T-cell (primary cell): ENCODE measurements at places on chromosomes 16 and 17.

GRCh38 chr17:71649941-71650350 lies 470.9 kb upstream of the SOX9 start:
- H3K27ac ChIP-seq, result no peak overlapping the region
- no peaks in the 10 kb centered on the region for H3K4me1 ChIP-seq
- H3K4me3 ChIP-seq, result no peak overlapping the region
- H3K27me3 ChIP-seq, result no peaks in the 10 kb centered on the region

- no peak overlapping the region for H3K27ac ChIP-seq
- H3K4me1 ChIP-seq, result peaks cover 7% of the 10 kb centered on the region
- no peak for DNase-seq
- H3K4me3 ChIP-seq, result no peak overlapping the region
- H3K27me3 ChIP-seq, result no peaks in the 10 kb centered on the region
These were observed 62.0 kb downstream of the GAS7 start for GRCh38 chr17:10136258-10136981.

DNA sequence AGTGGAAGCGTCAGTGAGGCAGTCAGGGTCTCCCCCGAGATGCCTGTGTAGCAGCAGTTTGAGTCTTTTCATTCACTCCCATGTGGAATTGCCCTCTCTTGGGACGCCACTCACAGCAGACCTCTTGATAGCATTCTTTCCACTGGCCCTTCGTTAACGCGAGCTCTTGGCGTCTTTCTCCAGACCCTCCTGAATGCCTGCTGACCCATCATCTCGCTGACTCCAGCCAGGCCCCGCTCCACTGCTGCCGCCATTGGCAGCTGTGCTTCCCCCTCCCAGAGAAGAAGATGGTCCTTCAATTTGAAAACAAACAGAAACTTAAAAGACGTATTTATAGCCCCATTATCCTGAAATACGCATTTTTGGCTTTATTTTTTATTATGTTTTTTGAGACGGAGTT lies 63.1 kb downstream of the SEC14L1 start:
- H3K4me1 ChIP-seq, result no peaks in the 10 kb centered on the region
- no peak overlapping the region for H3K27ac ChIP-seq
- DNase-seq, result no peak
- H3K36me3 ChIP-seq, result peaks cover 79% of the 10 kb centered on the region

DNA sequence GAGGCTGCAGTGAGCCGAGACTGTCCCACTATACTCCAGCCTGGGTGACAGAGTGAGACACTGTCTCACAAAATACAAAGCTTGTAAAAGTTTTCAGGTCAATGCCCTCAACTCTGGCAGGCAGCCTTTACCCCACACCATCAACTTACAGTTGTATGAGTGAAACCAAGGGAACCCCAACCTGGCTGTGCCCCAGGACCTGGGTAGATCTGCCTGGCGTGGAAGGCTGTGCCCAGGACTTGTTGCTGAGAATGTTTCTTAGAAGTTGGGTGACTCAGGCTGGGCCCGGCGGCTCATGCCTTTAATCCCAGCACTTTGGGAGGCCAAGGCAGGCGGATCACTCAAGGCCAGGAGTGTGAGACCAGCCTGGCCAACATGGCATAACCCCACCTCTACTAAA lies 7.8 kb downstream of the CES3 start:
- no peaks in the 10 kb centered on the region for H3K36me3 ChIP-seq
- DNase-seq, result no peak
- no peaks in the 10 kb centered on the region for H3K4me1 ChIP-seq
- no peak overlapping the region for H3K27ac ChIP-seq
- peaks cover 30% of the 10 kb centered on the region for H3K27me3 ChIP-seq

DNA sequence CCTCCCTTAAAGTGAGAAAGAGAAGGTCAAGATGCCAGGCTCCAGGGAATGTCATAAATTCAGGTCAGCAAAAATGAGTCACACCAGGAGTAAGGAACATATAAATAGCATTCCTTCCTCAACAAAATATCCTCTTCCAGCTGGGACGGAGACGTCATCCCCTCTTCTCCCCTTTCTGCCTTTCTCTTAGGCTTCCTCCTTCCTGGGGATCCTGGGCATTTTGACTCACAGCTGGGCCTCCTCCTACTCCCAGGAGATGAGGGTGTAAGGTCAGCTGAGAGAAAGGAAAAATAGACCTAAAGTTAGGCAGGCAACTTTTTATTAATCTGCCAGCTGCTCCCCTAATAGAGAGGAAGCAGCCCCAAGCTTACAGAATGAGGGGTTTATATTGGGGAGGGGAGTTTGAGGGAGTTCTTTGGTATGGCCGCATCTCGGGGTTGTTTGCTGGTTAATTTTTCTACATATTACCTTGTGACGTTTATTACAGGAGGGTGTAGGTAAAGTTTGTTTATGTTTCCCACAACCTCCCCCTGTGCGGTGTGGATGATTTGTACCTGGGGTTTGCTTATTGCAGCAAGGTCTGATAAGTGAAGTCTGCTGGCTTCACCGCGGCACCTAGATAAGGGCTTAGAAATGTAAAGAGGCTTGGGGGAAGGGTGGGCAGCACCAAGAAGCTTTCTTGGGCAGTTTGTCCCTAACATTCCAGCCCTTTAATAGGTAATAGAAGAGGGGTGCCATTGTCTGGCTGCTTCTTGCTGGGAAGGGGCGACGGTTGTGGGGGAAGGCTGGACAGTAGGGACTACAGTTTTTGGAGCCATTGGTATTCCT lies 7.1 kb upstream of the ZNF747 start:
- no peak overlapping the region for H3K27ac ChIP-seq
- H3K4me3 ChIP-seq, result no peak overlapping the region
- no peaks in the 10 kb centered on the region for H3K36me3 ChIP-seq
- DNase-seq, result no peak

- peaks cover 44% of the 10 kb centered on the region for H3K4me1 ChIP-seq
- no peaks in the 10 kb centered on the region for H3K36me3 ChIP-seq
- DNase-seq, result no peak
- H3K27me3 ChIP-seq, result peaks cover 8% of the 10 kb centered on the region
These were observed 5.3 kb upstream of the CBX8 start for GRCh38 chr17:79802039-79802735.

- H3K4me1 ChIP-seq, result no peaks in the 10 kb centered on the region
- no peak overlapping the region for H3K27ac ChIP-seq
- H3K27me3 ChIP-seq, result no peaks in the 10 kb centered on the region
- H3K4me3 ChIP-seq, result no peak overlapping the region
- no peak for DNase-seq
- H3K36me3 ChIP-seq, result no peaks in the 10 kb centered on the region
These were observed 12.2 kb upstream of the LONP2 start for GRCh38 chr16:48231727-48232492.

GRCh38 chr16:67917852-67918236 lies 13.8 kb downstream of the CTRL start:
- H3K27me3 ChIP-seq, result no peaks in the 10 kb centered on the region
- no peak overlapping the region for H3K4me3 ChIP-seq
- H3K27ac ChIP-seq, result no peak overlapping the region
- no peak for DNase-seq
- peaks cover 23% of the 10 kb centered on the region for H3K4me1 ChIP-seq

DNA sequence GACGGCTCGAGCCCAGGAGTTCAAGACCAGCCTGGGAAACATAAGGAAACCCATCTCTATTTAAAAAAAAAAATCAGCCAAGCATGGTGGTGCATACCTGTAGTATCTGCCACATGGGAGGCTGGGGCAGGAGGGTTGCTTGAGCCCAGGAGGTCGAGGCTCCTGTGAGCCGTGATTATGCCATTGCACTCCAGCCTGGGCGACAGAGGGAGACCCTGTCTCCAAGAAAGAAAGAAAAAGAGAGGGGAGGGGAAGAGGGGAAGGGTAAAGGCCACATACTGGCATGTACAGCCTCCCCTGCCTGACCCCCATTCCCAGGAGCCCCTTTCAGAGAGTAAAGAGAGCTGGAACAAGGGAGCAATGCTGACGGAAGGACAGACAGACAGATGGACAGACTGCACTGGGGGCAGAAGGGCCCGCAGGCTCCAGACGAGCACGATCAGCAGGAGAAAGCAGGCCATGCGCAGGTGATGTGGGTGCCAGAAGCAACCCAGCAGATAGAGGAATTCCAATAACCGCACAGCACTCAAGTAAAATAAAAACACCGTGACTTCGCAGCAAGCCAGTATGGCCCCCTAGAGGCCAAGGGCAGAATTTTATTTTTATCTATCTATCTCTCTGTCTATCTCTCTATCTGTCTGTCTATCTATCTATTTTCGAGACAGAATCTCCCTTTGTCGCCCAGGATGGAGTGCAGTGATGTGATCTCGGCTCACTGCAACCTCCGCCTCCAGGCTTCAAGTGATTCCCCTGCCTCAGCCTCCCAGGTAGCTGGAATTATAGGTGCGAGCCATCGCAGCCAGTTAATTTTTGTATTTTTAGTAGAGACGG lies 27.1 kb upstream of the SNN start:
- H3K4me3 ChIP-seq, result no peak overlapping the region
- H3K27me3 ChIP-seq, result no peaks in the 10 kb centered on the region
- H3K36me3 ChIP-seq, result no peaks in the 10 kb centered on the region
- no peak overlapping the region for H3K27ac ChIP-seq
- DNase-seq, result no peak

- H3K27ac ChIP-seq, result no peak overlapping the region
- DNase-seq, result no peak
- peaks cover 20% of the 10 kb centered on the region for H3K36me3 ChIP-seq
These were observed 11.2 kb downstream of the CBFB start for GRCh38 chr16:67040166-67040565.

DNA sequence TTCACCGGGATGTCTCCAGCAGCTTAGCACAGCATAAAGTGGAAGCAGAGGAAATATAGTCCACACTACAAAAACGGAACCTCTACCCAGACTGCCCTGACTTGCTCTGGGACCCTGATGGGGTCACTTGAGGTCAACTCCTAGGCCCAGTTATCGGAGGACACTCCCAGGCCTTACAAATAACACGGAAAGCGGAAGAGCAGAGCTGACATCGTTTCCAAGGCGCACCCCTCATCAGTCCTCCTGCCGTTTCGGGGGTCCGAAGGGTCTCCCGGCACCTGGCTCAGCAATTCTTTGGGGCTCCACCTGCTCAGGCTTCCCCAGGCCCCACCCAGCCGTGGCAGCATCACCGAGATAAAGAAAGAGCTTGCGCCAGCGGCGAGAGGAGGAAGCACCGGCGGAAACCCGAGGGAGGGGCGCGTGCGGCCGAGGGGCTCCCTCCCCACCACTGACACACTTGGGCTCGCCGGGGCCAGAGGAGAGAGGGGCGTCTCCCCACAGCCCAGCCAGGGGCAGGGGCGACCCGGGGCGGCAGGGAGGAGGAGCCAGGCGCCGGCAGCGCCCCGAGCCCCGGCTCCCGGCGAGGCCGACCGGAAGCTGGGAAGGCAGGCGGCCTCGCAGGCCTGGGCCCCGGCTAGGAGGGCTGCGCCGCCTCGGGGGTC lies 727 bp downstream of the CORO7 start:
- peak overlapping the region; percentile 95 for H3K27ac ChIP-seq
- DNase-seq, result peak; percentile 64
- H3K27me3 ChIP-seq, result no peaks in the 10 kb centered on the region
- peaks cover 28% of the 10 kb centered on the region for H3K36me3 ChIP-seq
- peak overlapping the region; percentile 68 for H3K4me3 ChIP-seq
- H3K4me1 ChIP-seq, result peaks cover 54% of the 10 kb centered on the region

DNA sequence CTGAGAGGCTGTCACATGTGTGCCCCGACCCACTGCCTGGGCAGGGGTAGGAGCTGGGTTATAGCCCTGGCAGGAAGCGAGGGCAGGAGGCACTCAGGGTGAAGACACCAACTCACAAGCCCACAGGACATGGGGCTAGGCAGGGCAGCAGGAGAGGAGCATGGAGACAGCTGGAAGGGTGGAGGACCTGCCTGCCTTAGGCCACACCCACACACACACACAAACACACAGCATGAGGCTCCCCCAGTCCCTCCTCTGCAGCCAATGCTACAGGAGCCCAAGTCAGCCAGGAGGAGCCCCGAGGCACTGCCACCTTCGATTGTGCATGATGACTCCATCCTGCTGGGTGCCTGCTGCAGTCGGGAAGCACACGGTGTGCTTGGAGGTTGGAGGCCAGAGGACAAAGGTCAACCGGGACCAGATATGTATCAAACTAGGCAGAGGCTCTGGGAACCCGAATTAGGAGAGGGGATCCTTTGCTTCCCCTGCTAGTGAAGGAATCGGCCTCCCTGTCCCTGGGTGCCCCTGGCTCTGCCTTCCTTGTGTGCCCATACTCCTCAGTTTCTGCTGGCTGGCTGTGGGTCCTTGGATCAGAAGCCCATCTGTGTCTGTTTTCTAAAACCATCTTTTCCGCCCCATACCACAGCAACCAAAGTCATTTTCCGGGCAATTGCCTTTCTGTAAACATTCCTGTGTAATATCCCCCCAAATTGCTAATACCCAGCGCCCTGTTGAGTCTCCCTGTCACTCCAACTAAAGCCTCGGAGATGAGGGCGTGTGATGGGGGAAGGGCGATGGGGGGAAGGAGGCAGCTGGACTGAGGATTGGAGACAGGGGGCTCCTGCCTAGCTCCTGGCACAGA lies 20.5 kb downstream of the SRCIN1 start:
- DNase-seq, result no peak
- no peaks in the 10 kb centered on the region for H3K27me3 ChIP-seq
- no peak overlapping the region for H3K27ac ChIP-seq

DNA sequence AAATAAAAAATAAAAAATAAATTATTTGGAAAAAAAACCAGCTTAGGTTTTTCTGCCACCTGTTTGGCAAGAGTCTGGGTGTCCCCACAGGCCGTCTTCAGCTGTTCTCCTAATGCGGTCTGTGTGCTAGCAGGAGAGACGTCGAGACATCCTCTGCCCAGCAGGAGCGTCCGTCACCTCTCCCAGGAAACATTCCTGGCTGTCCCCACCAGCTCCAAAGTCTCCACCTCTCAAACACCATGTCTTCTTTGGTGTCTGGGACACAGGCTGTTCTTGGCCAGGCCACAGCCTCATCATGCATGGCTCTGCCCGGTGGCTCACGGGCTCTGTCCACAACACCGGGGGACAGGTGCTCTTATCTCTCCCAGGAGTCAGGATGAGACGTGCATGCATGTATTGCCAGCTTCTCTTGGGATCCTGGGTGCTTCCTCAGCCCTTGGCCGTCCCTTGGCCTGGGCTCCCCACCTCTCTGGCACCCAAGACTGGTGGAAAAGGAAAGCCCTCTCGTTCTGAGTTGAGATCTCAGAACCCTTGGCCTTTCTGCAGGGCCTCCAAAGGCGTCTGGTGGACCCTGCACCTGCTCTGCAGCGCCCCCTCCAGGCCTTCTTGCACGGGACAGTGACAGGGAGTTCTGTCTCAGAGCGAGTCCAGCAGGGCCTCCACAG lies 84.9 kb upstream of the CBX4 start:
- H3K4me1 ChIP-seq, result peaks cover 2% of the 10 kb centered on the region
- DNase-seq, result no peak
- no peak overlapping the region for H3K4me3 ChIP-seq
- H3K27me3 ChIP-seq, result peaks cover 71% of the 10 kb centered on the region
- H3K27ac ChIP-seq, result no peak overlapping the region

GRCh38 chr16:20938426-20938825 lies 37.9 kb downstream of the LYRM1 start:
- DNase-seq, result no peak
- H3K4me1 ChIP-seq, result no peaks in the 10 kb centered on the region
- H3K36me3 ChIP-seq, result no peaks in the 10 kb centered on the region
- H3K4me3 ChIP-seq, result no peak overlapping the region
- no peaks in the 10 kb centered on the region for H3K27me3 ChIP-seq
